ENCODE measurements at places on chromosomes 3 and 15.

- no peak for DNase-seq
These were observed 2.0 kb upstream of the GP9 start for GRCh38 chr3:129058441-129059200.

- DNase-seq = no peak
These were observed 8.6 kb downstream of the PAK6 start for GRCh38 chr15:40247406-40247971.

- DNase-seq = no peak
These were observed 275.0 kb downstream of the NFKBIZ start for GRCh38 chr3:102124282-102124681.

DNA sequence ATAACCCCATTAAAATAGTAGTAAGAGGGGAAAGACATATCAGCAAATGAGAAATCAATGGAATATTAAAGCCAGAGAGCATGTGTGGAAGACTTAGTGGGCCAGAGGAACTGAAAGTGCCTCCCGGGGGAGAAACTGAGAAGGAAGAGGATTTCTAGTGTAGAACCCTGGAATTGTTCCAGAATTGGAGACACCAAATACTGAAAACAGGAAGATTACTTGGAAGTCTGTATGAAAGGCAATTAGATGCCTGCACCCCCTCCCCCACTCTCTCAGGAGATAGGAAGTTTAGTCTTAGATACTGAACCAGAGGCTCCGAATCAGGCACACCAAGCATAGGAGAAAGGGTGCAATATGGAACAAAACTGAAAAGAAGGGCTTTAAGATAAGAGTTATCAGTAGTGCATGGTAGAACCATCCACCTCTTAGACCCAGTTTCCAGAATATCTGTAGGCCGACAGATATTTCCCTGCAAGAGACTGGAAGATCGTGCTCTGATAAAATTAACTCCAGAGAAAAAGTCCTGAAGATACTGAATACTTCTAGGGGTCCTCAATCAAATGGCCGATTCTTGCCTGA lies 32.4 kb downstream of the KLHL18 start:
- no peak for DNase-seq

GRCh38 chr3:193174140-193174539 lies 66.9 kb upstream of the PLAAT1 start:
- no peak for DNase-seq

- DNase-seq = no peak
These were observed 11.0 kb downstream of the NDUFB5 start for GRCh38 chr3:179615458-179616173.

GRCh38 chr3:122794779-122795673 lies at the start of gene SLC49A4:
Gene SLC49A4 (plus strand): TSS chr3:122795069. CDS start chr3:122795193, 124 bp downstream.
- peak; percentile 75 for DNase-seq

DNA sequence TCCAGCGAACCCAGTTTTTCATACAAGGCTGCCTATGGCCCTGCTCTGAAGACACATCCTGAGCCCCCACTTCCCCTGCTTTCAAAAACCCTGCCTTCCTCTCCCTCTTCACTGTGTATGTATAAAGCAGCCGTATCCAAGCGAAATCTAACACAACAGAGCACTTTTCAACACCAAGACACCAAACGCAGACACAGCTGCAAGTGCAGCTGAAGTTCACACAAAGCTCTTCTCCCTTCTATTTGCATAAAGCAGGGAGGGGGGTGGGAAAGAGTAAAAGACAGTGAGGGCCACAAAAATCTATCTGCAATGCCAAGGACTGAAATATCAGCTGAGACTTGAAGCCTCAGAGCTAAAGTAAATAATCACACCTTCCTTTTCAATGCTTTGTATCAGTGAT lies 35.1 kb upstream of the CSPG5 start:
- no peak for DNase-seq

DNA sequence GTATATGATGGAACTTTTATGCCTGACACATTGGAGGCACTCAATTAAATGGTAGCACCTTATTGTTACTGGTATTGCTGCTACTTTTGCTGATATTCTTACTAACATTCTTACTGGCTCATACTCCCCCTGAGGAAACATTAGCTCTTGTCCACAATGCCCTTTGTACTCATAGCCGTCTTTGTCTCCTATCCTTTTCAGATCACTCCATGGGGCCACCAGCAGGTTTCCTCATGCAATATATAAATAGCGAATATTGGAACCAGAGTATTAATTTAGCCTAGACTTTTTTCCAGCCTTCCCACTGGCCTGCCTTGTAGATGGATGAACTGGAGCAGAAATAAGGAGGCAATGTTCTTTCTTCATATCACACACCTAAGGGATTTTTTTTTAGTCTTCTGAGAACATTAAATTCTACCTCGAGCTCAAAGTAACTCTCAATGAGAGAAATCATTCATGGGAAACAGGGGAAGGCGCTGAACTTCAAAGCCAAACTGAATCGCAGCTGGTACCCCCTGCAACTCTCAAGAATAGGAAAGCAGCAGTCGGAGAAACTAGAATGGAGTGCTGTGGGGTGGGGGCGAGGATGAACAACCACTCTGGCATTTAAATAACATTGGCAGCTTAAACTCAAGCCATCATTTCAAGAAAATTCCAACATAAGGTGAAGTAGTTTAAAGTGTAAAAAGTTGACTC lies 300.3 kb downstream of the TAFA4 start:
- no peak for DNase-seq

DNA sequence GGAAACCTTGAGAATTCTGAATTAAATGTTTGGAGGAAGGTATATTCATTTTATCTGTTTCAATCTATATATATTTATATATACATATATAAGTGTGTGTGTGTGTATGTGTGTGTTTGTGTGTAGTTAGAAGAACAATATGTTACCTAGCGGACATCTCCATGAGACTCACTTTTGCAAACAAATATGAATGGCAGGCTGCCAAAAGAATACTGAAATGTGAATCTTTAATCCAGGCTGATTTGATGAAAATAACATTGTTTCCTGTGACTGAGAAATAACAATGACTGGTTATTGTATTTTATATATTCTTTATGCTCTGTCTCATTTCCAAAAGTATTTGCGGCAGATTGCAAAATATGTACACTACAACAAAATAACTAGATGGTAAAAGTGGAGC lies 255.5 kb upstream of the TGFBR2 start:
- no peak for DNase-seq

- no peak for DNase-seq
These were observed 232.9 kb upstream of the GPR149 start for GRCh38 chr3:154662851-154663250.

- no peak for DNase-seq
These were observed 896.8 kb downstream of the ROBO1 start for GRCh38 chr3:78871048-78871447.

GRCh38 chr3:121414924-121415323 lies 130.9 kb downstream of the POLQ start:
- DNase-seq = no peak

DNA sequence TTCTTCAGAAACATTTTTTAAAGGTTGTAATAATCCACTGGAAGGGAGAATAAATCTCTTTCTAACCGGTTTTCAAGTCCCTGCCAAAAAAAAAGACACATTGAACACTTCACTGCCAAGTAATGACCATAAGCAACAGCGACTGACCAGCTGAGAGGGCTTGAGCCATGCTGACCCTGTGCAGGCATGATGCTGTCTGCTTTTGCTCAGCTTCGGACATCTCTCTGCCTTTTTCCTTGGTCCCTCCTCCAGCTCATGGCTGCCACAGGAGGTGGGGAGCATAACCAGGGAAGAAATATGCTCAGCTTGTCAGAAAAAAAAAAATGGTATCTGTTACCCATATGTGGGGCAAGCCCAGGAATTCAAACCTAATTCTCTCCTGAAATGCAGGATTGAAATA lies 1.5 kb downstream of the IGSF10 start:
- no peak for DNase-seq

DNA sequence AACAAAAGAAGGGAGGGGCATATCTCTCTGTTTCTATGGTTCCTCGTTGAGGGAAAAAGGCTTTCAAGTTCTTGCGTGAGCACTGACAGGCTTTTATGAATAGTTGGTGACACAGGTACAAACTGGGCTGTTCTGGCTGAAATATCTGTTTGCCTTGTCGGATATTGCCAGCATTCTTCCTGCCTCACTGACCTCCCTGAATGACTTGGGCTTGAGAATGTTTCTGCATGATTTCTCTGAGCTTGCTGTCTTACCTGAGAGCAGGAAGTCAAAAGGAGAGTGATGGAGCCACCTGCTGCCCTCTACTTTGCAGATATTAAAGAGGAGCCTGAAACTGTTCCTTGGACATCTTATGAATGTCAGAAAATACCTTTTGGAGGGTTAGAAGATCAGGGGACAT lies 4.8 kb downstream of the GCNT3 start:
- DNase-seq = no peak

GRCh38 chr3:48847053-48847503 lies 596 bp downstream of the PRKAR2A start:
- DNase-seq = peak; percentile 36

DNA sequence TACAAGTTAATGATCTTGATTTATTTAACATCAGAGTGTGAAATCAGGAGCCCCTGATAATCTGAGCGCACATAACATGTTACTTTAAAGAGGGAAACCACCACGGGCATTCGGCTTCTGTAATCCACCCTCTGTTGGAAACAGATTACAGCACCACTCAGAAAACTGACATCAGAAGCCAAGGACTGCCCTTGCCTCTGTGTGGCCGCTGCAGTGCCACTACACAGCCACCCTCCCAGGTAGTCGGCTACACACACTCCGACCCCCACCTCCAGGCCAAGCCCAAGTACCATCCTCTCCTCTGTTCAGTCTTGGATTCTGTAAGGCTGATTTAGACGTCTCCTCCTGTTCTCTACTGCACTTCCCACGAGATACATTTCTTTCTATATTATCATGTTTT lies 251.7 kb downstream of the GABRB3 start:
- no peak for DNase-seq

GRCh38 chr15:25137013-25137412 lies 182.2 kb downstream of the SNRPN start:
- no peak for DNase-seq

- DNase-seq = no peak
These were observed 864 bp upstream of the NEO1 start for GRCh38 chr15:73051391-73051806.

- DNase-seq = no peak
These were observed 22.1 kb downstream of the GOLGA6A start for GRCh38 chr15:74060251-74060650.

- DNase-seq = no peak
These were observed 470.5 kb downstream of the EPHA3 start for GRCh38 chr3:89577637-89578530.

DNA sequence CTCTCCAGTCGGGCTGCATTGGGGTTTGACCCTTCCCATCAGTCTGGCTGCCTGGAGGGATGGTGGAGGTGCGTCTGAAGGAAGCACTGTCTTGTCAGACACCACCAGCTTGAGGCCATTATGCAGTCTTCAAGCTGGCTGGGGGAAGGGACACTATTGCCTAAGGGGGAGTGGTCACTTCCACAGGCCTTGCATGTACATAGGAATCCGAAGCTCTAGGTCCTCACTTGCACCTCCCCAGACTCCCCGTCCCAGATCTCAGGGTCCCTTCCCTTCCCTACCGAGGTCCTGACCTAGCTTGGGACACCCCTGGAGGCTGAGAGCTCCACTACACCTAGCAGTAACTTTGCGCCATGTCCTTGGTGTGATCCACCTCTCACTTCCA lies 48.6 kb upstream of the KLF13 start:
- no peak for DNase-seq

DNA sequence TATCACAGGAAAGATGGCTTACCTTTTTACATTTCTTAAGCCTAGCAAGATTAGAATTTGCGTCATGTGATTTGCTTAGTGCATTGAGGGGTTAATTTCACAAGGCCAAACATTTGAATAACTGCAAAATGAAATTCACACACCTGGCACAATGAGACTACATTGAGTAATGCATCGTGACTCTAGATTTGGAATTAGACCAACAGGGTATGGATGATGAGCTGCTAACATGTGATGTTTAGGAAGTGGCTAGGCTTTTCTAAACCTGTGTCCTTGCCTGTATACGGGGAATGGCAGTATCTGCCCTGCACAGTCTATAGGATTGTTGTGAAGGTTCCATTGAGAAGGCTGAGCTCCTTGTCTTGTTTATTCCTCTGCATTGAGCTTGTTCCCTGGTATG lies 160.1 kb downstream of the MFSD1 start:
- DNase-seq = no peak

GRCh38 chr15:38674448-38674847 lies 109.8 kb upstream of the RASGRP1 start:
- DNase-seq = no peak

- no peak for DNase-seq
These were observed 107.2 kb downstream of the GTPBP8 start for GRCh38 chr3:113097960-113098447.

DNA sequence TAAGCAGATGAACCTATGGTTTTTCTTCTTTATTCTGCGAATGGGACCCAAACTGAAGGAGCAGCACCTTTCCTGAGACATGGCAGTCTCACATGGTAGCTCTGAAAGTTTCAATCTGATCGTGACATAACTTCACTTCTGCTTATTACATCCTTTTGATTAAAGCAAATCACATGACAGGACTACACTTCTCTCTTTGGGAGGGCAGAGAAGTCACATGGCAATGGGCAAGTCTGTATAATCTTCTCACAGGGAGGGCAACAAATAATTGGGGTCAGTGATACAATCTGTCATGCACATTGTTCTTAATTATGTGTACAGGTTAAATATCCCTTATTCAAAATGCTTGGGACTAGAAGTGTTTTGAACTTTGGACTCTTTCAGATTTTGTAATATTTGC lies 21.6 kb downstream of the NCBP2 start:
- no peak for DNase-seq

GRCh38 chr3:172218350-172219323 lies 179.3 kb downstream of the FNDC3B start:
- no peak for DNase-seq

- peak; percentile 41 for DNase-seq
These were observed 4.6 kb upstream of the SIN3A start for GRCh38 chr15:75455982-75456531.

GRCh38 chr15:75648156-75649000 lies 666 bp downstream of the SNX33 start:
- DNase-seq = no peak

DNA sequence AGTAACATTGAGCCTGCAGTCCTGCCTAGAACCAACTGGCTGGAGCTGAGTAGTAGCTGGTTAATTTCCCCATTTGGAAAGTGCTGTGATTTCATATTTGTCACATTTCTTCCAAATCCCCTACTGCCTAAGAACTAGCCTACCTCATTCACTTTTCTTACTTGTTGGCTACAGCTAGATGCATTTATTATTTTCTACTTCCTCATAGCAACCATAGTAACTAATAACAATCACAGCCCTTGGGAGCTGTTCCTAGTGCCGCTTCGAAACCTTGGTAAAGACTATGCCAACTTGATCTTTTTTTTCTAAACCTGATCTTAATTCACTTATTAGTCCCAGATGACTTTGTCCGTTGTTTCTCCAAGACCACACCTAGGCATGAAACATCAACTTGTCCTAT lies 240.3 kb downstream of the FGF12 start:
- DNase-seq = no peak

DNA sequence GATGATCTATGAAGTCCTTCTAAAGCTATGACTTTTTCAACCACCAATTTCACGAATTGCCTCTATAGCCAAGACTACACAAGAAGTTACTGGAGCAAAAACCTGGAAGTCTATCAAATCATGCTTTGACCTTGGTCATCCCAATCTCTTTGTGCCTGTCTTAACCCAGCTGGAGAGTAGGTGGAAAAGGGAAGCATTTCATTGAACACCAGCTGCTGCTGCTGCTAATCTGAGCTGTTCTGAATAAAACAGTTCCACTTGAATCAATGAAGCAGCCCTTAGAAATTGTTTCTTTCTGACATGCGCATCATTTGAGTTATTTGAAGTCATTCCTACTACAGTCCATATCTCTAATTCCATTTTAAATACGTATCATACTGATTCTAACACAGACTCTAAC lies 7.3 kb upstream of the UBE3A start:
- no peak for DNase-seq
